ENCODE measurements at places on chromosomes 16 and 17.

DNA sequence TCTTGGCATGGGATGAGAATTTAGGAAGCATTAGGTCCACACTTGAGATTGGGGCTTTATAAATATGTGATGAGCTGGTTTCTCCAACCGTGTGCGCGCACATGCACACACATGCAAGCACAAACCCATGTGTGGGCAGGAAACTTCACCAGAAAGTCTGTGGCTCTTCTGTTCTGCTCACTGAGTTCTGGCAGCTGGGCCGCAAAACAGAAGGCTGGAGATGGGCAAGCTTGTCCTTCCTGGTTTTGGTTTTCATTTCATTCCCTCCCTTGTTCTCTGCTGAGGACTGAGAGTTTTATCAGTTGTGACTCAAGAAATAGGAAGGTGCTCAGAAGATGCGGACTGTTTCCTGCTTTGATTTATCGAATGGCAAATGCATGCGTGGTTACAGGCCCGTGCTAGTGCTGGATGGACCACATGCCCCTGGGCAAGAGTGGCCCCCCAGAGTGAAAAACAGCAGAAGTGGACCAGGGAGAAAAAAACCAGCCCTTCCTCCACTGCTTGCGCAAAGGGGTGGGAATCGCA is 14.1 kb downstream of the MAP3K14 start:
- no peak for DNase-seq

DNA sequence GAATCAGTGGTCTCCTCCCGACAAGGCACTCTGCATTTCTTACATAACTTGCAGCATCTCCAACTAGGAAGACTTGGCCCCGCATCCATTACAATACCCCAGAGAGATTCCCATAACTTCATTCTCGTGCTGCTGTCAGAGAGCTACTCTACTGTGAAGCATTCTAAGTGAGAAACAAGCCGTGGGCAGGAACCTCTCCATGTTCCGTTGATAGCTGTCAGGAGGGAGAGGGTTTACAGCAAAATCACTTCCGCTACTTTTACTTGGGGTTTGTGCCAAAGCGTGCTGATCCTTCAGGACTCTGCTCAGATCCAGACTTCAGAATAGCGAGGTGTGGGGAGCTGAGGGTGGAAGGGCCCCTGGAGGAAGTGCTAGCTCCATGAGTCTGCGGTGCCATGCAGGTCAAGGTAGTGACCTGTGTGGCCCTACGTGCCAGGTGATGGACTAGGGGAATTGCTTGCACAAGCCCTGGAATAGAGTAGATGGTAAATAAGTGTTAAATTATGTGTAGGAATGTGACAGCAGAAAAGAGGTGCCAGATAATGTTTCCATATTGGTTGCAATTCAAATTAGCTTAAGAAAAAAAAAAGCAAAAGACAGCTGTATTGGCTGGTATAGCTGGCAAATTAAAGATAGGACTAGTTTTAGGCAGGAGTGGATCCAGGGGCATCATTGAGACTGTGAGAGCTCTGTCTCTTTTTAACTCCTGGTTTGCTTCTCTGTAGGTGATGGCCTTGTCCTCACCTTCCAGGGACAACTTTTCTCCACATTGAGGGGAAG is 358.5 kb upstream of the ERCC4 start:
- DNase-seq: no peak

GRCh38 chr16:78175287-78175686 is 75.8 kb downstream of the WWOX start:
- no peak for DNase-seq

- no peak for DNase-seq
Measured at GRCh38 chr16:88526906-88527185, 43.4 kb upstream of the ZC3H18 start.

All from neuronal stem cell (in vitro differentiated cells).